GDM1 (cell line): ENCODE measurements at places on chromosomes 7 and 10.
A peak's percentile ranks its signal among the peaks of the same experiment; 100 is the strongest.

GRCh38 chr7:99079104-99079503 is 64.8 kb downstream of the SMURF1 start:
- no peak for DNase-seq

DNA sequence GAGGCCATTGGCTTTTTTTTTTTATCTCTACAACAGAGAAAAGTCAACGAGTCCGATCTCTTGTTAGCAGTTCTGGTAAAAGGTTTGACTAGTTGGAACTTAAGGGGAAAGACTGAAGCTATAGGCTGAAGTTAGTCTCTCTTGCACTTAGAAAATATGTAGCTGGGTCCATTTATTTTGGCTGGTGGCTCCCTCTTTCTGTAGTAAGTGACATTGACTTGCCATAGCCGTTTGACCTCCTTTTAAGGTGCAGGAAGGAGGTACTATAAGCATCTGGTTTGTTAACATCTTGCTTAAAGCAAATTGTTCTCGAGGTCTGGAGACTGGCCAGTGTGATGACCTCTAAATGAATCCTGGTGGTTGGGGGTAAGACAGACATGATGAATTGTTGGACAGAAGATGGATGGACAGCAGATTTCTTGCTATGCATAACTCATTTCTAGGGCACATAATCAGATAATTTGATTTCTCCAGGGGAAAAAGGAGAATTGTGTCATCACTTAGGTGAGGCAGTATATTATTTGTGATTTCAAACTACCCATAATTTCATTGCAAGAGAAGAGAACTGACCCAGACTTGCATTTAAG is 356.3 kb upstream of the GALNT17 start:
- DNase-seq: no peak

DNA sequence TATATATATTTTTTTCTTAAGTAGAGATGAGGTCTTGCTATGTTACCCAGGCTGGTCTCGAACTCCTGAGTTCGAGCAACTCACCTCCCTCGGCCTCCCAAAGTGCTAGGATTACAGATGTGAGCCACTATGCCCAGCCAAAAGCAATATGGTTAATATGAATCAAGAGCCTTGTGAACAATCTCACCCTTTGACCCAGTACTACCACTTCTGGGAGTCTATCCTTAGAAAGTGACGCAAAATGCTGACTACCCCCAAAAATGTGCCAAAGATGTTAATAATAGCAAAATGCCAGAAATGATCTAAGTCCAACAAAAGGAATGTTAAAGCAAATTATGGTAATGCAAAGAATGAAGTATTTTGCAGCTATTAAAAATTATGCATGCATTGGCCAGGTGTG is 44.3 kb downstream of the HOXA1 start:
- DNase-seq: no peak

GRCh38 chr7:105840981-105841749 is 35.2 kb downstream of the ATXN7L1 start:
- no peak for DNase-seq

DNA sequence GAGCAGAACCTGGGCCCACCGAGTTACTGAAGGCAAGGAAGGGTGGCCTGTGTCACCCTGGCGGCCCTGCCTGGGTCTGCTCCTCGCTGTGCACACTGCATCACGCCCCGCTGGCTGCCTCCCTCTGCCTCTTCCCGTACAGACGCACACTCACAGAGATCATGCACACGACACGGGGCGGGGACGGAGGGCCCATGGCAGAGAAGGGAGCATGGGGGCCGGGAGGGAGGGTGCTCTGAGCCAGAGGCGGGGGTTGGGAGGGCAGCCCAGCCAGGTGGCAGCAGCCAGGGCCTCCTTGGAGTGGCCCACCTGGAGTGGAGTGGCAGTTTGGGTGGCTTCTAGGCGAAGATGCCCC is 16.6 kb downstream of the BUD23 start:
- no peak for DNase-seq

- no peak for DNase-seq
Observed at GRCh38 chr7:50939021-50939420, 156.3 kb upstream of the GRB10 start.

DNA sequence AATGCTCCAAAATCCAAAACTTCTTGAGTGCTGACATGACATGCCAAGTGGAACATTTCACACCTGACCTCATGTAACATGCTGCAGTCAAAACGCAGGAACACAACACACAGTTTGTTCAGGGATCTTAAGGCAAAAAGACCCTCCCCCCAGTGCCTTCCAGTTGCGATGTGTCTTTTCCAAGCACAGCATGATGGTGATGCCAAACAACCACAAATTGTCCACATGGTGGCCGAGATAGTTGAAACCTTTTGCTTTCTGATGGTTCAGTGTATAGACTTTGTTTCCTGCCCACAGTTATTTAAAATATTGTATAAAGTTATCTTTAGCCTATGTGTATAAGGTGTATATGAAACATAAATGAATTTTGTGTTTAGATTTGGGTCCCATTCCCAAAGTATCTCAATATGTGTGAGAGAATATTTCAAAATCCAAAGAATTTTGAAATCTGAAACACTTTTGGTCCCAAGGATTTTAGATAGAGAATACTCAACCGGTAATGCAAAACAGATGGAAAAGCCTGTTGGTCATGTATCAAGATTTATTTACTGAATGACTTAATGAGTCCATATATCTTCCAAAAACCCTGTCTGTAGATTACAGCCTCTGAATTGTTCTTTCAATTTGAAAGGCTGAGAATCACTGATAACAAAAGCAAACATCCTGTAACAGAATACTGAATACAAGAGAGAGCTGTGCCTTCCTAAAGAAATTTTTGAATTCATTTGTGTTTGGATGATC is 93.4 kb upstream of the OIT3 start:
- no peak for DNase-seq

DNA sequence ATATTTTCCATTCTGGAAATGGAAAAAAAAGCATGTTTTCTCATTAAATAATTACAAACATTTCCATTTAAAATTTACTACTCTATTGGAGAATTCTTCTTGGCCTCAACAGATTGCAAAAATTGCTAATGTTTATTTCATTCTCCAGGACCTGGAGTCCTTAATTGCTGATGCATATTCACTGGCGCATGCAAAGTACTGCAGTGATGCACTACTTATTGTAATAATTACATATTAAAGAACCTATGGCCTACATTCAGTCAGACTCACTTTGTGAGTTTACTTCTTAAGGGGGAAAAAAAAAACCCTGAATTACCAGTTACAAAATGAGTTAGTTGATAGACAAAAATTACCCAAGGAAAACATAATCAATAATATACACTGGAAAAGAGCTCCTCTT is 391.0 kb upstream of the LRRTM3 start:
- no peak for DNase-seq

DNA sequence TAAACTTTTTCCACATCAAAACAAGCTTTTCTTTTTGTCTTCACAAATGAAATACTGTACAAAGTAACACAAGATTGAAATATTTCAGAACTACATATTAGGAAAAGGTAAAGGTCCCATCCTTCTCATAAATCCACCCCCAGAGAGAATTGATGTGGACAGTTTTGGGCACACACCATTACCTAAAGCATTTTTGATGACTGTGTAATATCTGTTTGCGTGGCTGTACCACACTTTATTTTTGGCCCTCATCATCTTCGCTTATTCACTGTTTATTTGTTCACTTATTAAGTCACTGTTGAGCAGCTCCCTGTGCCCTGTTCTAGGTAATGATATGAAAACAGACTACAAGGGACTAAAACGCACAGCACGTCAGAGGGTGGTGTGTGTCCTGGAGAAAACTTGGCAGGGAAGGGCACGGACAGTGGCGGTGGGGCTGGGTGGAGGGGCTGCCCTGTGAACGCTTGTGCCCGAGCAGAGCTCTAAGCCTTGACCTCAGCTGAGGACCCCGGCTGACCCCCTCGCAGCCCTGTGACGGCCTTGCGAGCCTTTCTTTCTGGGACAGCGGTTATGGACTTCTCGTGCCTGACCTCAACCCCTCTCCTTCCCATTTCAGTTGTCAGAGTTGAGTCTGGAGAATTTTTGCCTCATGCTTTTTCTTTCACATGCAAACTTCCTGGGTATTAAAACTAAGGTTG is 241.3 kb downstream of the EMX2 start:
- no peak for DNase-seq

- DNase-seq: peak; percentile 85
Observed at GRCh38 chr7:25854608-25855497, 297.1 kb upstream of the NFE2L3 start.
